ENCODE measurements at places on chromosomes 12 and 14. TPM values are rescaled to one million over a fixed set of nuclear protein-coding genes. Genes with fewer than 3 reads are reported as not detected.

The C12orf50 gene
- 0.17 TPM for total RNA-seq

The CAPZA3 gene
- not detected for total RNA-seq

The TPH2 gene
- not detected for total RNA-seq

The DPPA3 gene
- total RNA-seq: not detected

The ENDOU gene
- total RNA-seq: 0.29 TPM

The RAPGEF3 gene
- 6.8 TPM for total RNA-seq

The IRAK3 gene
- 10.8 TPM for total RNA-seq

The PAX9 gene
- total RNA-seq: not detected

The CSRP2 gene
- 10.8 TPM for total RNA-seq

The KRT77 gene
- not detected for total RNA-seq

The GOLGA5 gene
- 56.7 TPM for total RNA-seq

The RIMKLB gene
- 33.0 TPM for total RNA-seq

The SLC41A2 gene
- total RNA-seq: 22.1 TPM

The FOXG1 gene
- total RNA-seq: 0.83 TPM

The ASCL1 gene
- not detected for total RNA-seq

The ULK1 gene
- 17.3 TPM for total RNA-seq

The PTGR2 gene
- total RNA-seq: 9.6 TPM

The PLEKHG7 gene
- total RNA-seq: not detected

The IL31 gene
- total RNA-seq: not detected

The SPIC gene
- total RNA-seq: not detected

The USP15 gene
- 65.6 TPM for total RNA-seq

The HHIPL1 gene
- 9.3 TPM for total RNA-seq

The MYF6 gene
- not detected for total RNA-seq

The NID2 gene
- total RNA-seq: 315 TPM

The KRT74 gene
- not detected for total RNA-seq

The TRPV4 gene
- total RNA-seq: 2.5 TPM

The FAM90A1 gene
- not detected for total RNA-seq

The BCL2L2 gene
- total RNA-seq: 20.7 TPM

The CLEC6A gene
- not detected for total RNA-seq

The TEX52 gene
- not detected for total RNA-seq

The GLT8D2 gene
- 66.3 TPM for total RNA-seq

The BIN2 gene
- total RNA-seq: not detected

The ARL6IP4 gene
- total RNA-seq: 137 TPM

The POTEM gene
- not detected for total RNA-seq

The RNU4-1 gene
- total RNA-seq: under 0.01 TPM

The KCNK13 gene
- not detected for total RNA-seq

The GPRC5A gene
- 3.1 TPM for total RNA-seq

The GARIN6 gene
- total RNA-seq: not detected

The ZFHX2 gene
- 0.66 TPM for total RNA-seq

The DCN gene
- 1,986 TPM for total RNA-seq

The IRAK4 gene
- 21.5 TPM for total RNA-seq

The GALNT8 gene
- total RNA-seq: 0.29 TPM

The PTPRR gene
- total RNA-seq: 0.58 TPM
